ENCODE measurements at places on chromosomes 5 and 9.

DNA sequence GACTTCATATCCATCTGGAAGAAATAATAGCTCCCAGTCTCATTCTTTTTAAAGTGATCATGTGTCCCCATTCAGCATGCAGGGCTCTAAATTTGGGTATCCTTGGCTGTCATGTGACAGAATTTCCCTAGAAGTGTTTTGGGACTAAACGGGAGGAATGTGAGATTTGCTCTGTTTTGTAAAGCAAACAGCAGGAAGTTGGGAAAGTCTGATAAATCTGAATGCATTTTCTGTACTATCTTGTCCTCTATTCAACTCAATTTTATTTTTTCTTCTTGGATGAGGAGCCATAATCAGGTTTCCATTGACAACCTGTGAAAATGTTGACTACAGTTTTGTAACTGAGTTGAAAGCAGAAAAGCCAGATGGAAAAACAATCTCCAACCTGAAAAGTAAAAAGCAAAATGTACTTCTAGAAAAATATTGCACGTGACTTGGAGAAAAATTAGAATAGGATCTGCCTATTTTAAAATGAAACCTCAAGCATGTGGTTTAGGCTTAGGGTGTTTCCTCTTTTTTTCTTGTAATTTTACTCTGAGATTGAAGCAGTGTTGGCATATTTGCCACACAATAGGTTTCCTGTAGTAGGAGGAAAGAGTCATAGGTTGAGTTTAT, 76.2 kb upstream of the IL6ST start:
- DNase-seq, result no peak

DNA sequence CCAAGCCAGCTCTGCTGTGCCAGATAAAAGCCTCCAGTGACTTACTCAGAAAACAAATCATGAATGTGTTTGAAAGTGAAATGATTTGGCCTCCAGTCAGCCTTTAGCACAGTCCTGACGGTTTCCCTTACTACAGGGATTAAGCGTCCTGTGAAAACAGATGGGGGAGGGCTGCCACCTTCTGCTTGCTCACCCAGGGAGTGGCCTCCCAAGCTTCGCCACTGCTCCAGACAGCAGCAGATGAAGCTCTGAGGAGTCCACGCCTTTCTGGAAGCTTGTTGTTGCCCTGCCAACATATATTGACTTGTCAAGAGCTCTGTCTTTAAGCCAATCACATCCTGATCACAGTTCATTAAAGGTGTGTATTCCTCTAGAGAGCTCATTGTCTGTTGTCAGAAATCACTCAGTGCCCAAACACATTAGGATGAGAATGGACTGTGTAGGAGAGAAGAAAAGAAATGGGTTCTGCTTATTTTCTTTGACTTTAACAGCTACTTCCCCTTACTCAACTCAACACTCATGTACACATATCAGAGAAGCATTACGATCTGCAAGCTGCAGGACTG, 4.9 kb upstream of the FYB1 start:
- DNase-seq, result no peak

DNA sequence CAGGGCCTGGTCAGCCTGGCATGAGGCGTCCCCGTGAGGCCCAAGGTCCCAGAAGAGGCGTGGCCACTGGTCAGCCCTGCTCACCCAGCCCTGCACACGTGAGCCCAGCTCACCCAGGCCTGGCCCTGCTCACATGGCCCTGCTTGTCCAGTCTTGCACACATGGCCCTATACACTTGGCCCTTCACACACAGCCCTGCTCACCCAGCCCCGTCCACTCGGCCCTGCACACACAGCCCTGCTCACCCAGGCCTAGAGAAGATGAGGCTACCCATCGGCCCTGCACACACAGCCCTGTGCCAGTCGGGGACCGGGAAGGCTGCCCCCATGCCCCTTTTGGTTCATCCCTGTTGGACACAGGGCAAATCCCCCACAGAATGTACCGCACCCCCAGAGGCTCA, 28.4 kb downstream of the ZDHHC11B start:
- peak; percentile 2 for DNase-seq

DNA sequence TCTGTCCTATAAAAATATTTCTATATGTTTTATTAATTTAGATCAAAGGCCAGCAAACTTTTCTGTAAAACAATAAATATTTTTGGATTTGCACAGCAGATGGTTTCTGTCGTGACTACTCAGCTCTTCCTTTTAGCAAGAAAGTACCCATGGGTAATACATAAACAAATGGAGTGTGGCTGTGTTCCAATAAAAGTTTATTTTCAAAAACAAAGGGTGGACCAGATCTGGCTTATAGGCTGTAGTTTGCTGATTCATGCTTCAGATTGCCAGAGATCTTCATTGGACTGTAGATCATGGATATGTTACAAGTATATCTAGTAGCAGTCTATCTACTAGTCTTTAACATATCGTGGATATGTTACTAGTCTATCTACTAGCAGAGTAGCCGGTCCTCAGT, 590.5 kb downstream of the CSNK1G3 start:
- DNase-seq, result no peak

DNA sequence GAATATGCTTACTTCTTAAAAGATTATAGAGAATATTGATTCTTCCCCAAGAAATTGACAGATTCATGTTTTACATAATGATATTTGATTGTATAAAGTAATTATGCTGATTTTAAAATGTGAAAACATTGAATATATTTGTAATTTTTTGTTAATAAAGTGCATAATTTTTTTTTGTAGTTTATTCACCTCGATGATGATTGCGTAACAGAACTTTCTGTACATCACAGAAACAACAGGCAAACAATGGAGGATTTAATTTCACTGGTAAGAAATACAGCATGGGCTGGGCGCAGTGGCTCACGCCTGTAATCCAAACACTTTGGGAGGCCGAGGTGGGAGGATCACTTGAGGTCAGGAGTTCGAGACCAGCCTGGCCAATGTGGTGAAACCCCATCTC, 70.1 kb downstream of the MELK start:
- DNase-seq, result no peak

- DNase-seq, result no peak
These were observed 34.6 kb downstream of the GADD45G start for GRCh38 chr9:89639367-89639795.

DNA sequence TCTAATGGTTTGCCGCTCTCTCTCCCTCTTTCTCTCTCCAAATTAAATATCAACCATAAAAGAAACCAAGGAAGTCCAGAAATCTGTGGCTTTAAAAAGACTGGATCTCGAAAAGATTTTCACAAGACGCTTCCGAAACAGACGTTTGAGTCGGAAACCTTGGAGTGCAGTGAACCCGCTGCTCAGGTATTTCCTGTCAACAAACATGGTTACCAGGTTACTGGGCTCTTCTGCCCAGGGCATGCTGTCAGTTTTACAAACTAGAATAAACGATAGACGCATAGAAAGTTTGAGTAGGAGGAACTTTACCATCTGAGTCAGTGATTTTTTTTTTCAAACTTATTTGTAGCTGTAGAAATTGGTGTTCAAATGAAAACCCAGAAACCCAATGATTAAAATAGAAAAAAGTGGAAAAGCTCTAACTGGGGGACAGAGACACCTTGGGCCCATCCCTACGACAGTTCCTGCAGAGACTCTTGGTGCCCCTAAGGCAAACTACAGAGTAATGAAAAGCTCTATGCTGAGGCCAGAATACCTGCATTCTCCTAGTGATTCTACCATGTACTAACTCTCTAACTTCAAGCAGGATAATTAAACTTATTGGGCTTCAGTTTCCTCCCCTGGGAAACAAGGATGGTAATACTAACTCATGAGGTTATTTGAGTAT, 90.0 kb downstream of the DOCK8 start:
- DNase-seq, result no peak

GRCh38 chr5:124736805-124737188, 9.6 kb downstream of the ZNF608 start:
- no peak for DNase-seq

- DNase-seq, result no peak
These were observed 87.3 kb upstream of the GRHPR start for GRCh38 chr9:37335238-37335637.

GRCh38 chr5:129716651-129717050, 31.2 kb upstream of the MINAR2 start:
- DNase-seq, result no peak

GRCh38 chr5:53071738-53072137, 37.8 kb downstream of the MOCS2 start:
- DNase-seq, result no peak

- no peak for DNase-seq
These were observed 110.6 kb upstream of the GDNF start for GRCh38 chr5:37950436-37950835.

GRCh38 chr9:135607401-135608293, 31.7 kb downstream of the GLT6D1 start:
- no peak for DNase-seq

- no peak for DNase-seq
These were observed 30.2 kb downstream of the TJP2 start for GRCh38 chr9:69204326-69204725.

DNA sequence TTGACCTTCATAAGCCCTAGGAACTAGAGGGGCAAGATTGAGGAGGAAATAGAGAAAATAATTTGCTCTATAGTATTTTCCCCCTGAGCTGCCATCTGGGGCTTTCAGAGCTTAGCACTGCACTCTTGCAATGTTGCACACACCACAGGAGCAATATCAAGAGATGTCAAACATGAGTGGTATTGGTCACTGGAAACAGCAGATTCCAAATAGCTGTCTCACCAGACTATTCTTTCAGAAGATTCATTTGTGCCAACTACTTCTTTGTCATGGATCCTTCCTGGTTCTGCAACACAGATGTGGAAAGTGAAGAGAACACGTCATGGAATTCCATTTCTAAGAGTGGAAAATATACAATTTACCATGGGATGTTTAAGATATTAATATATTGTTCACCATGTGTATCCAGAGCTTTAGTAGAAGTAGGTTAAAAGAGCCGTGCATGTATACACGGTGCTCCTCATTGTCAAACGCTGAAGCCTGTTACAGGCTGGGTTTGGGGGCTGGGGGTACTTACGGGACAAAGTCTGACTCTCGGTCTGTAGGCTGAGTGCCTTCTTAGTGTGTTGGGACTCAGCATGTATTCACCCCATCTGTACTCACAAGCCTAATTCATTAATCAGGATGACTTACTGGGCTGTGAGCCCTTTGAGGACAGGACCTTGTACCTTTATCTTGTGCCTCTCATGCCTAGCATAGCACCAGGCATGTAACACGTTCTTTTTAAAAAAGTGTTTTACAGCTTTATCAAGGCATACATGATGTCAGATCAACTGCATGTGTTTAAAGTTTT, 31.4 kb upstream of the GDNF start:
- no peak for DNase-seq

GRCh38 chr9:36845844-36846243, 188.2 kb downstream of the PAX5 start:
- DNase-seq, result no peak

DNA sequence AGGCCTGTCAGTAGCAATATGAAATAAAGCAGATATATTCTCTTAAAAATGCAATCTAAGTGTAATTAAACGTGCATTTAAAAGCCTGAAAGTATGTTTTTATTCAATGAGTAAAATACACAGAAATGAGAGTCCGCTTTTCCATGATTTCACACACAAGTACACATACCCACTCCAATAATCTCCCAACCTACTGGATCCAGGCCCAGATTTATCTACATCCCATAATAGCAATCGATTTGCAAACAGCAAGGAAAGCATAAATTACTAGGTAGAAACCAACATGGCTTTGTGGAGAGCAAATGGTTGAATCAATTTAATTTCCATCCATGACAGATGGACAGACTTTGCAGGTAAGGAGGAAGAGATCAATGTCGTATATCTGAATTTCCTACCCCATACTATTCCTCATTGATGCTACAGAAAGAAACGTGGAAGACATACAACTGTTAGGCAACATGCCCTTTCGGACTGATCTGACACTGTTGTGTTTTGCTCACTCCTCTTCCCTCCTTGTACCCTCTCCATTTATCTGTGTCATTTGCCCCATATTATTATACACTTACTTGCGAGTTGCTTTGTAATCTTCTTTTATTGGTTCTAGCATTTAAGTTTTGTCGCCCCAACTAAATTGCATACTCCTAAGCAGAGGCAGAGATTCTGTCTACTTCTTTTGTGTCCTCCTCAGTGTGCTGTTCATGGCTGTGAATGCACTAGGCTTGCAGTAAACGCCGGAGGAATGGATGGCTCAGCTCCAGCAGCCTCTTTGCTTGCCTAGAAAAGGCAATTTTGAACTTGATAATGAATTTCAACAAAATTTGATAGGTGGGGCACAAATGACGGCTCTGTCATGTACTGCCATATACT, 133.6 kb downstream of the NFIB start:
- DNase-seq, result no peak

GRCh38 chr9:84990416-84990815, 320.9 kb downstream of the NTRK2 start:
- no peak for DNase-seq

- DNase-seq, result no peak
These were observed 627.9 kb upstream of the ST8SIA4 start for GRCh38 chr5:101531026-101531425.

DNA sequence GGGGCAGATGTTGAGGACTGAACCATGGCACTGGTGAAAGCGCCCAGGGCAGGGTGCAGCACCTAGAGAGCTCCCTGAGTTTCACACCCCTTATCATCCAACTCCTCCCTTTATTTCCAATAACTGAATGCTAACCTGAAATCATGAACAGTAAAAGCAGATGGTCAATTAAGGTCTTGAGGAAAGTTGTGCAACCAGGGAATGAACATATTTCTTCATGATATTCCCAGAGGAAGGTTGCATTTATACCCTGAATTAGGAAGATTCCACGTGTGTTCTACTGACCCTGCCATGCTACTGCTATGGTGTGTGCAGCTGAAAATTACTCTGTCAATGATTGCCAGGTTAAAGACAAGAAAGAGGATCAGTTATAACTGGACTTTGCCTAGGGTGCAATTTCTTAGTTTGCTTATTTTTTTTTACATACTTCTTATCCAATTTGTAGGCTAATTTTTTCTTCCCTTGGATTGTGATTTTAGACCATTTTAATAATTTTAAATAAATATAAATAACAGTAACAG, 319.8 kb downstream of the SEMA5A start:
- no peak for DNase-seq

DNA sequence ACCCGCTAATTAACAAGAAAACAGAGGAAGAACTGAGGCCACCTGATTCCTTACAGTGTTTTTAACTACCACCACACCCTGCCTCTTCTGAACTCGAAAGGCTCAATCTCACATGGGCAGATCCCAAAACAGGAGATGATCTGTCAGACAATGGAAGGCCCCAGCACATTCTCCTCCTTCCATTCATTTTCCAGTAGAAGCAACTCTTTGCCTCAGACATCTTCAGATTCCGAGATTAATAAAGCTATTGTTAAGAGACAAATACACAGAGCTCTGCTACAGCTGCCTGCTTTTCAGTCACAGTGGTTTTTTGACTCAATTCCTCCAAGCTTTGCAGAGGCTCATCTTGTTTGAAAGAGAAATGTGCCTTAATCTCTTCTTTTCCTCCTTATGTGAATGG, 127.2 kb upstream of the ADAMTSL1 start:
- no peak for DNase-seq

DNA sequence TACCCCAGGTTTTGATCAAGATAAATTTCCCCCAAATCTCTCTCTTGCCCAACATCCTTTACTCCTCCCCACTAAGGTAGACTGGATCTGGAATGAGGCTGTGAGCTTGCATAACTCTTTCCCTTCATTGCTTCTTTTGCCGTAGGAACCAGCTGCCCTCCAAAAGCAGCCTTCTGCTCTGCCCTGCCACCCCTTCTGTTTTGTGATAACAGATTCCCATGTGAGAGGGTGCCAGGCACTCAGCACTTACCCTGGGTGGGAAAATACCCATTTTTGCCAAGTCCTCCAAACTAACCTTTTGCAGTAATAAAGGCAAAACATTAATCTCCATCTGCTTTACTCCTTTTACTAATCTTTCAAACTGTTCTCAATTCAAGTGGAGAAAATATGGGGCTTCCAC, 182.6 kb downstream of the ASTN2 start:
- no peak for DNase-seq

- DNase-seq, result no peak
These were observed 216.1 kb downstream of the ACTL7B start for GRCh38 chr9:108639696-108640095.
